ENCODE measurements at places on chromosomes 13 and 19.

- DNase-seq, result no peak
Measured at GRCh38 chr13:98921786-98922185, 56.1 kb downstream of the DOCK9 start.

- DNase-seq, result no peak
Measured at GRCh38 chr19:42989851-42990250, 36.4 kb downstream of the PSG11 start.

DNA sequence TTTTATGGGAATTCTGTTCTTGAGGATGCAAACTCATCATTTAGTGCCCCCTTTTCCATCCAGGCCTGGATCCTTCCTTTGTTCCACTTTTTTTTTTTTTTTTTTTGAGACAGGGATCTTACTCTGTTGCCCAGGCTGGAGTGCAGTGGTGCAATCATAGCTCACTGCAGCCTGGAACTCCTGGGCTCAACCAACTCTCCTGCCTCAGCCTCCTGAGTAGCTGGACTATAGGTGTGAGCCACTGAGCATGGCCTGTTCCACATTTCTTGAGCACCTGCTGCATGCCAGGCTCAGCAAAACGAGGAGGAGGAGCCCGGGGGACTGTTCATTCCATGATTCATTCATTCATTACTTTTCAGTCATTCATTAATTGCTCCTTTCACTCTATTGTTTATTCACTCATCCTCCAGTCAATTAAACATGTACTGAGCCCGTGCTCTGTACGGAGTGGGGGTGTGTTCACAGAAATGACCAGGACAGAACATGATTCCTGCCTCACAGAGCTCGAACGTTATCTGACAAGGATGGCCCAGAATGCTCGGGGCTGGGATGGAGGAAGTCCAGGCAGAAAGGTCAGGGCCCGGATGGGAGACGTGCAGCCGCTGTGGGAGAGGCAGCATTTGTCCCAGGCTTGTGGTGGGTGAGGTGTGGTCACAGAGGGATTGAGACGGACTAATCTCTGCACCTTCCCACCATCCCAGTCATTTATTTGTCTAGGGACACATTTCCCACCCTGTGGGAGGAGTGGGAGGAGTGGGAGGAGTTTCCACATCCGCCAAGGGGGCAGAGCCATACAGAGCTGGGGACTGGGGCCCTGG, 51.2 kb upstream of the SHKBP1 start:
- no peak for DNase-seq

GRCh38 chr13:110405597-110406450, 98.7 kb downstream of the COL4A2 start:
- no peak for DNase-seq

DNA sequence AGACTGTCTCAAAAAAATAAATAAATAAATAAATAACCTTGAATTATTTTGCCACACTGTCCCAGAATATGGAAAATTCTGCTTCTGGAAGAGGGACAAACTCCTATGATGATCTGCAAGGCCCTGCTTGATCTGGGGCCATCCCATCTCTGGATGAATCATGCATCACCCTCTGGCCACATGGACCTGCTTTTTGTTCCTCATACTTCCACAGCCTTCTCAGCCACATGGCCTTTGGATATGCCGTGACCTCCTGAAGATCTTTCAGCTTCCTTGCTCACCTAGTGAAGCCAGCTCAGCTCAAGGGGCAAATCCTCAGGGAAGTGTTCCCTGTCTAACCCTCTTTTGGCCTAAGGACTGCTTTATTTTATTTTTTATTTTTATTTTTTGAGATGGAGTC, 10.3 kb downstream of the IER2 start:
- no peak for DNase-seq

DNA sequence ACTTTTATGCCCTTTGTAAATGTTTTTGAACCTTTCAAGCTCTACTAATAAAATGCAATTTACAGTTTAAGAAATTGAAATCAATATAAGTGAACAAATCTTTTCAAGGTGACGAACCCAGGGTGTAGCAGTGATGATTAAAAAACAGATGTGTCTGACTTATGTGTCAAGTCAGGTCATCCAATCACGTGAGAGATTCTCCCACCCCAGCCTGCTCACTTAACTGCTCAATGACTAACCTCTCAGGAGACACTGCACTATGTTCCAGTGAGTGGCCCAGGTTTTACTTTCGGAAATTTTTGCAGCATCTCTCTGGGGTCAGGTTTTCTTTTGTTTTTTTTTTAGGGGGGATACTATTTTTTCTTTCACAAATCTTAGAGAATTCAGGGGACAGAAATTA, 60.7 kb downstream of the ZNF429 start:
- no peak for DNase-seq

DNA sequence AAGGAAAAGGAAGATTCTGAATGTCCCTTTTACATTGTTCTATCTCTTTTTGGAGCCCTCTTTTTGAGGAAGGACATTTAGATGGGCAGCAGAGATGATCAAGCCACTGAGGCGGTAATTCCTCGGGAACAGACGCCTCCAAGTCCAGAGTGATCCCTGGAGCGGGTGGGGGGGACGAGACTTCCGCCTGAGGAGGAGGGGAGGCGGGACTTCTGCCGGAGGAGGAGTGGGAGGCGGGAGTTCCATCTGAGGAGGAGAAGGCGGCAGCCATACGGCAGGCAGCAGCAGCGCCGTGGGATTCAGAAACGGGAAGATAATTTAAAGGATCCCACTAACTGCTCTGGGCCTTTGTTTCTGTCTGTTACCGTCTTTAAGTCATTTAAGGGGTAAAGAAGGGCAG, 37.6 kb upstream of the CD177 start:
- no peak for DNase-seq

DNA sequence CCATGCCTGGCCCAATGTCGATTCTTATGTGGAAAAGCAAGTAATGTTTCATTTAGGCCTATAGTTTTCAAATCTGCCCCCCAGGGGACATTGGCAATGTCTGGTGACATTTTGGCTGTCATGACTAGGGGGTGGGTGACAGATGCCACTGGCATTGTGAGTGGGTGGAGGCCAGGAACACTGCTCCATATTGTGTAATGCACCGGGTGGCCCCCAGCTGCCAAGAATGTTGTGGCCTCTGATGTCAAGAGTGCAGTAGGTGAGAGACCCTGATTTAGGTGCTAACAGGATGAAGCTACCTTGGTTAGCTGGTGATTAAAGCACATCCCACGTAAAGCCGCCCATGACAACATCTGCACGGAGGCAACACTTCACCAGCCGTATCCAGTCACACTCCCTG, 10.8 kb downstream of the C19orf44 start:
- DNase-seq, result no peak

DNA sequence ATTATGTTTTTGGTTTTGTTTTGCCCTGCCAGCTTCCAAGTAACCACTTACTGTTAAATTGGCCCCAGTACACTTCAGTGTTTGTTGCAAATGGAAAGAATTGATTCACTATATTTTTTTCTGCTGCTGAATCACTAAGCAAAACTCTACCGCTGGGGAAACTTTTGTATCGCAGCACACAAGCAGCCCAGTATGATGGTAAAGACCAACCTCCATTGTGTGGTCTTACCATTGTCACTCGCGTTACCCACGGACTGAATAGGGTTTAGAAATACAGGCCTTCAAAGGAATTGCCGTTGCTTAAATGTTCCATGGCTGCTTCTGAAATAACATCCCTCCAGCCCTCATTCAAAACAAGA, 7.9 kb downstream of the SPATA13 start:
- DNase-seq, result no peak

GRCh38 chr13:77985866-77986636, 67.4 kb upstream of the EDNRB start:
- no peak for DNase-seq

DNA sequence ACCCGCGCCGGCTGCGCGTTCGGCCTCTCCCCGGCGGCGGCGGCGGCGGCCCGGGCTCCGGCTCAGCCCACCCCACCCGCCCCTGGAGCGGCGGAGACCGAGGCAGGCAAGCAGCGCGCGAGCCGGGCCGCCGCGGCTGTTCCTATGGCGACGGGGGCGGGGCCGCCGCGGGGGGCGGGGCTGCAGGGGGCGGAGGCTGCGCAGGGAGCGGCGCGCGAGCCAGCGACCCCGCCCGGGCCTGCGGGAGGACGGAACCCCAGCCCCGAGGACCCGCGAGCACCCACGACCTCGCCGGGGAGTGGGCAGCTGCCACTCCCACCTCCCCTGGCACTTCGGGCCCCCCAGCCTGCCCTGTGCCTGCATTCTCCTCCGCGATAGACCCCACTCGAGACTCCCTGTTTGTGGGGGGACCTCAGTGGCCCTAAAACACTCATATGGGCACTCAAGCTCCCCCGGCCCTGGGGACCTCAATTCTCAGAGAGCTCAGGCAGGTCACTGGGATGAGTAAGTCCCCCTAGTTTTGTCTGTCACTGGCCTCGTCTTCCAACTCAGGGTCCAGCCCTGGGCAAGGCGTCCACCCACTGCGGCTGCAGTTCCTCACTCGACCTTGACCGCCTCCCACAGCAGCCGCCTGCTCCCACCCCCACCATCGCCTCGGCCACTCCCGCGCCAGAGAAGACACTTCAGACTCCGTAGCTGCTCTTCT, at the start of gene CTXN1:
TSS of gene CTXN1 (minus strand) at position 115 of the 706 bp plus-strand sequence. CDS start 597 bp downstream, outside the sequence.
- DNase-seq, result peak; percentile 73

DNA sequence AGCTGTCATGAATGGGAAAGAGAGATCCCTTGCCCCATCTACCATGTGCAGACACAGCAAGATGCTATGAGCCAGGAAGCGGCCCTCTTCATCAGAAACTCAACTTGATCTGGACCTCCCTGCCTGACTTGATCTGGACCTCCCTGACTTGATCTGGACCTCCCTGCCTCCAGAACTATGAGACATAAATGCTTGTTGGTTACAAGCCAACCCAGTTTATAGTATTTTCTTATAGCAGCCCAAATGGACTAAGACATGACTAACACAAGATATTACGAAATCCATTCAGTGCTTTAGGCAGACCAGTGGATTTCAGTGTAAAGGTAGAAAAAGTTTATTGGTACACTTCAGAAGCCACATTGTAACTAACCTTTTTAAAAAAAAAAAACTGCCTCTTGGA, 15.6 kb downstream of the PCID2 start:
- DNase-seq, result no peak

- no peak for DNase-seq
Measured at GRCh38 chr19:13817615-13818371, 22.6 kb downstream of the ZSWIM4 start.

DNA sequence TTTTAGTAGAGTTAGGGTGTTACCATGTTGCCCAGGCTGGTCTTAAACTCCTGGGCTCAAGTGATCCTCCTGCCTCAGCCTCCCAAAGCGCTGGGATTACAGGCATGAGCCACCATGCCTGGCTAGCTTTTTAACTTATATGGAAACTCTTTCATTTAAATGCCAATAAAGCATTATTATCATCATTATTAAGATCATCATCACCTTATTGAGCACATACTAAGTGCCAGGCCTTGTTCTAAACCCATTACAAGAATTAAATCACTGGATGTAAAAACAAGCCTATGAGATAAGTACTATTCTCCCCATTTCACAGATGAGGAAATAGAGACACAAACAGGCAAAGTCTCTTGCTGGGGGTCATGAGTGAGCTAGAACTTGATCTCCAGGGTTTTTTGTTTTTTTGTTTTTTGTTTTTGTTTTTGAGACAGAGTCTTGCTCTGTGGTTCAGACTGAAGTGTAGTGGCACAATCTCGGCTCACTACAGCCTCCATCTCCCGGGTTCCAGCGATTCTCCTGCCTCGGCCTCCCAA, 1.3 kb downstream of the GMFG start:
- DNase-seq, result no peak

GRCh38 chr13:58884353-58885209, 1253.0 kb downstream of the PCDH17 start:
- DNase-seq, result no peak

GRCh38 chr13:104953588-104953987, 1581.9 kb downstream of the EFNB2 start:
- no peak for DNase-seq

DNA sequence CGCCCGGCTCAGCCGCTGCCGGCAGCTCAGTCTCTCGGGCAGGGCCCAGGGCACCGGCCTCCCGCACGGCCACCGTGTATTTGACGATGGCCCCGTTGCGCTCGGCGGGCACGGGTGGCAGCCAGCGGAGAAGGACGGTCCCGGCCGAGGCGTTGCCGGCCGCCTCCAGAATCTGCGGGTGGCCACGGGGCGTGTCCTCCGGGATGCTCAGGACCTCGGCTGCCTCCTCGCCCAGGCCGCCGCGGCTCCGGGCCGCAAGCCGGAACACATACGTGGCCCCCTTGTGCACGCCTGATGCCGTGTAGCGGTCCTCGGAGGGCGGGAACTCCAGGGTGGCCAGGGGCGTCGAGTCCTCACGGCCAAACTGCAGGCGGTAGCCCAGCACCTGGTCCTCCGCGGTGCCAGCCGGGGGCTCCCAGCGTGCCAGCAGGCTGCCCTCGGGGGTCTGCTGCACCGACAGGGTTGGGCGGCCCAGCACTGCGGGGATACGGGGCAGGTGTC, 117.7 kb downstream of the PTPRS start:
- no peak for DNase-seq

DNA sequence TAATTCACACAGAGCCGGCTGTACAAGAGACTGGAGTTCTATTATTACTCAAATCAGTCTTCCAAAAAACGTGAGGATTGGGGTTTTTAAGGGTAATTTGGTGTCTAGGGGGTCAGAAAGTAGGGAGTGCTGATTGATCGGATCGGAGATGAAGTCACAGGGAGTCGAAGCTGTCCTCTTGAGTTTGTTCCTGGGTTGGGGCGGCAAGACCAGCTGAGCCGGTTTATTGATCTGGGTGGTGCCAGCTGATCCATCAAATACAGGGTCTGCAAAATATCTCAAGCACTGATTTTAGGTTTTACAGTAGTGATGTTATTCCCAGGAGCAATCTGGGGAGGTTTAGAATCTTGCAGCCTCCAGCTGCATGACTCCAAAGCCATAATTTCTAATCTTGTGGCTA, 262.7 kb downstream of the KCNRG start:
- DNase-seq, result no peak
